ENCODE measurements at places on chromosomes 12 and 14.

- DNase-seq = no peak
These were observed 35.6 kb downstream of the UBE3B start for GRCh38 chr12:109513051-109513450.

DNA sequence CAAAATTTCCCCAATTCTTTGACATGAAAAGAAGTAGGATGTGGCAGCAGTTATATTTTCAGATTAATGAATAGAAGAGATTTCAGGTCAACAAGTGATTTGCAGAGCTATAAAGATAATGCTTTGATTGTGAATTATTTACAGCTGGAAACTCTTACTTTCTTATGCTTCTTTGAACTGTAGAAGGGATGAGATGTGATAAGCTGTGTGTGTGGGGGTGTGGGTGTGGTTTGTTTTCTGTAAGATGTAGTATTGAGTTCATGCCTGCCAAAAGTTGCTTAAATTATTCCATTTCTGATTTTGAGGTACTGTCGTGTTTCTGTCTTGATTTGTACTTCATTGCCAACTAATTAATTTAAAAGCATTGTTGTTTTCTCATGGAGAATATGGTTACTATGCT is 22.7 kb downstream of the AEBP2 start:
- DNase-seq = no peak

DNA sequence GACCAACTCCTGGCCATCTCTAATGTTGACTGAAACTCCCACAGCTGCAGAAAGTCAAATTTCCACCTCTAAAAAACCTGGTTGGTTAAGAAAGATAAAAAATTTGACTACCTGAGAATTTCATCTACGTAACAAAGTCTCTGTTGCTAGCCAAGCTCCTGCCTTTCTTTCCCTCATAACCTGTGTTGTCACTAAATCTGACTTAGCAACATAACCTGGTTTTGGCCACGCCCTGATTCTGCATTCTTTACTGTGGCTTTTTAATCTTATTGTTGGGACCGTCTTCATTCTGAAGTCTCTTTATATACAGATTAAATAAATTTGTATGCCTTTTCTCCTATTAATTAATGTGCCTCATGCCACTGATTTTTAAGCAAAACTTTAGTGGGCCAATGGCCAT is 16.1 kb upstream of the CD69 start:
- no peak for DNase-seq

DNA sequence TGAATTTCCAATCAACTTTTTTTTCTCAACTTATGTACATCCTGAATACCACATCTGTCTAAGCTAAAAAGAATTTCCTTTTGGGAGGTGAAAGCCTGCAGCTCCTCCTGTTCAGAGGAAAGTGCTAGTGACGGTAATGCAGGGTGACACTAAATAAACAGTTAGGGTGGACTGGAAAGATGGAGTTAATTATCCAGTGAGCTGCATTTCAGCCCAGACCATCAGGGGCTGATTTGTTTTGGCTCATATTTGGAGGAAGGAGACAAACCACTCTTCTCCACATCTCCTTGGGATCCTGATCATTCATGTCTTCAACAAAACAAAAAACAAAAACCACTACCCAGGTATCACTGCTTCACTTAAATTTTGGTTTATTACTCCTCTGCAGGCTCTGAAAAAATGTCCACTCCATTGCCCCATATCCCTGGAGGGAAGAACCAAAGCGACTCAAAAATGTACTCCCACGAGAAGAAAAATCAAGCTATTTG is 5.1 kb upstream of the SIX1 start:
- DNase-seq = no peak

GRCh38 chr12:100799770-100800169 is 5.2 kb downstream of the ANO4 start:
- DNase-seq = no peak

GRCh38 chr12:39619316-39619659 is 315 bp downstream of the ABCD2 start:
- no peak for DNase-seq

DNA sequence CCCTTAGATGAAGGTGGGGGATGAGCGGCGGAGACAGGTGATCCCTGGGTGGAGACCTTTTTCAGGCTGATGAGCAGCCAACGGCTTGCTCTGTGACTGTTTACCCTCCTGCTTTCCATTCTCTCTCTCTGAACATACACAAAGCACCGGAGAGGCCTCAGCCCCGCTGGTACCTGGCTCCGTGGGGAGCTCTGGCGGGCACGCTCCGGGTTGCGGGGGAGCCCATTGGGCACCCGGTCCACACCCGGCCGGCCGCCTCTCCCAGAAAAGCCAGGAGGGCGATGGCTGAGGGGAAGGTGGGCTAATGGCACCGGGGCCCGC is 545 bp downstream of the SMARCC2 start:
- no peak for DNase-seq

- DNase-seq = no peak
These were observed 9.7 kb downstream of the WSB2 start for GRCh38 chr12:118050972-118051910.

DNA sequence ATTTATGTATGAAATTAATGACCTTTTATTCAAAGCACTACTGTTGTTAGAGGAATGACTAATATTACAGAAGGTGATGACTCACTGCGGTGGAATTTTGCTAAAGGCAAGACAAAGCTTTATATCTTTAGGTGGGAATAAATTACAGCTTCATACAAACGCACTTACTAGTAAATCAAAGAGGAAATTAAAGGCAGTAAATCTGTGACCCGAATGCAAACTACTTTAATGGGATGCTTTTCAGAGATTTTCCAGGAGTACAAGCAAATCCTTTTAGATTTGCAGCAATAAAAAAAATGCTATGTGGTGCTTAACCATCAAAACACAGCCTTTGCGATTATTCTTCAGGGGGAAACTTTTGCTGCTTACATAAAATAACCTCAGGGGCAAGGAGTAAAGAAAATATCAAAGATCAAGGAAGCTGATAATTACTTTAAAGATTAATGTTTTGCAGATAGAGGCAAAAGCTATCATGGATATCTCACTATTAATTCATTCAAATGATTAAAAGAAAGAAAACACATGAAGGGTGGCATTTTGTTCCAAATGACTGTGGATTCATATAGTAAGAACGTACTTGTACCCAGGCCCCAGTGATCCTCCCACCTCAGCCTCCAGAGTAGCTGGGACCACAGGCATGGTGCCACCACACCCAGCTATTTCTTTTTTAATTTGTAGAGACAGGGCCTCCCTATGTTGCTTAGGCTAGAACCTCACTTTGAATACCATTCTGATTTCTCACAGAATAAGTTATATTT is 98.9 kb downstream of the DENND5B start:
- DNase-seq = no peak

DNA sequence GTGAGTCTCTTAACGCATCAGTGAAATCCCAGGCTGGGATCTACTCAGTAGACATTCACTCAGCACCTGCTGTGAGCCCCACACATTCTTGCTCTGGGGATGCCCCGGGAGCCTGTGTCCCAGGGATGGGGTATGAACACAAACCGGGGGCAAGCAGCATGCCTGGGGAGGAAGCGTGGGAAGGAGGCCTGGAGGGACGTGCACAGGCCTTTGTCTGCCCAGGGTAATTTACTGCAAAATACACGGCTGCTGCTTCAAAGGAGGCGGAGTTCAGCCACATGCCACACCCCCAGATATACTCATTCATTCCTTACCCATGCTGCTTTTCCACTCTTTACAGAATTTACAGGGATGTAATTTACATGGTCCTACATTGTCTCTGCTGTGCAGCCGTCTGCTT is 187.8 kb downstream of the ADGRD1 start:
- no peak for DNase-seq
